Fibroblast of the aortic adventitia (primary cell): ENCODE measurements at places on chromosomes 7 and 10.

- DNase-seq = peak; percentile 89
Observed at GRCh38 chr10:18610517-18610916, 40.9 kb downstream of the NSUN6 start.

DNA sequence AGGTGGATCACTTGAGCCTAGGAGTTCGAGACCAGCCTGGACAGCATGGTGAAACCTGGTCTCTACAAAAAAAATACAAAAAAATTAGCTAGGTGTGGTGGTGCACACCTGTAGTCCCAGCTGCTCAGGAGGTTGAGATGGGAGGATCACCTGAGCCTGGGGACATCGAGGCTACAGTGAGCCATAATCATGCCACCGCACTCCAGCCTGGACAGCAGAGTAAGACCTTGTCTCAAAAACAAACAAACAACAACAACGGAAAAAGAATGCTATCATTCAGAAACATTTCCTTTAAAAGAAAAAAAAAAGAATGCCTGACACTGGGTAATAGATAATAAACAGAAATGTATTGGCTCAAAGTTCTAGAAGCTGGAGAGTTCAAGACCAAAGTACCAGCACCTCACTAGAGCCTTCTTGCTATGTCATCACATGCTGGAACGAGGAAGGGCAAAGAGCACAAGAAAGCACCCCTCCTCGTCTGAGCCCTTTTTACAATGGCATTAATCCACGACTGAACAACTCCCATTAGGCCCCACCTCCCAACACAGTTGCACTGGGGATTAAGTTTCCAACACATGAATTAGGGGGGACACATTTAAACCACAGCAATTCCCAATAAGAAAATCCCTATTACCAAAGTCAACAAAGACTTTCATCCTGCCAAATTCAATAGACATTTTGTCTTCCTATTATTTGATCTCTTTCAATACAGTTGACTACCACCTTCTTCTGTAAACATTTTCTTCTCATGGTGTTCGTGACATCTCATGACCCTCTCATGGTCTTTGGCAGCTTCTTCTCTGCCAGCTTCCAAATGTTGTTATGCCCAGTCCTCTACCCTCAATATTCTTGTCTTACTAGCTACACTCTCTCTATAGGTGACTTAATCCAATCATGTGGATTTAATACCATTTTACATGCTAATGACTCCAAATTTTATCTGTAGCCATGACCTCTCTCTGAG is 20.0 kb downstream of the AKR1D1 start:
- no peak for DNase-seq

DNA sequence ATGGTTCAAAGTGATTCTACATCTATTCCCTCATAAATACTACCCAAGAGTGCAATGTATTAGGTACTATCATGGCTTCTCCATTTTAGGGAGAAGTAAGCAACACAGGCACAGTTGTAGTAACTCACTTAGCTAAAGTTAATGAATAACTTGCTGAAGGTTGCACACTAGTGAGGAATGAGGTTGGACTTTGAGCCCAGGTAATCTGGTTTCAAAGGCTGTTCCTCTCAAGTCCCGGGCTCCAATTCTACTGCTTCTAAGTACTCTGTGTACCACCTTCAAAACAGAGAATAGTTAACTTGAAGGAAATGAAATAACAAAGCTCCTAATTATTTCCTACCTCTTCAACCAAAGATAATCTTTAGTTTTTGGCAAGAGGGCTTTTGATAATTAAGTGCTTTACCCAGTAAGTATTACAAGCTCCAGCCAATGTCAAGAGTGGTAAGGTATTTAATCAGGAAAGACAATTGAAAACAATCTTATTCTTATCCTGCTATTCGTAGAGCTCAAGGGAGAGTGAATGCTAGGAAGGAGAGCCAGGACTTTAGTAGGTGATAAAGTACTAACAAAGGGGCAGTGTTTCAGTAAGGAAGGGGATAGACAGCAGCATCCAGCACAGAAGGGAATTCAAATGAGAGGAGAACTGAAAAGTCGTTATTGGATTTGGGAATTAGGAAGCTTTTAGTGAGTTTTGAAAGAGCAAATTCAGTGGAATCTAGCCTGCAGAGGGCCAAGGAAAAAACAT is 158.2 kb upstream of the PTPRZ1 start:
- no peak for DNase-seq

DNA sequence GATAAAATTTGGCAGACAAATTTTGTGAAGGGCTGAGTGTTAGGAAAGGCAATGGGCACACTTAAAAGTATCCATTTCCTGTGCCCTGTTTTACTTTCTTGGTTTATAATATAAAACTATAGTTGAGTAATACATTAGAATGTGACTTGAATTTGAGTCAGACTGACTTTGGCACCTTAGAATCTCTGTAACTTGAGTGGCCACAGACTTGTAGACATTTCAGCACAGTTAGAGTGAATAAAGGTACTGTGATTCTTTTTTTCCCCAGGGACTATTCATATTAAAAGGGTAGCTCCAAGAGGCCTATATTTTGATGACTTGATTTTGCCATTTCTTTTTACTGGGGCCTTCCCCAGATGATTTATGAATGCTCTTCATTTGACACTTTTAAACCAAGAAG is 22.4 kb downstream of the GBF1 start:
- DNase-seq = peak; percentile 77

DNA sequence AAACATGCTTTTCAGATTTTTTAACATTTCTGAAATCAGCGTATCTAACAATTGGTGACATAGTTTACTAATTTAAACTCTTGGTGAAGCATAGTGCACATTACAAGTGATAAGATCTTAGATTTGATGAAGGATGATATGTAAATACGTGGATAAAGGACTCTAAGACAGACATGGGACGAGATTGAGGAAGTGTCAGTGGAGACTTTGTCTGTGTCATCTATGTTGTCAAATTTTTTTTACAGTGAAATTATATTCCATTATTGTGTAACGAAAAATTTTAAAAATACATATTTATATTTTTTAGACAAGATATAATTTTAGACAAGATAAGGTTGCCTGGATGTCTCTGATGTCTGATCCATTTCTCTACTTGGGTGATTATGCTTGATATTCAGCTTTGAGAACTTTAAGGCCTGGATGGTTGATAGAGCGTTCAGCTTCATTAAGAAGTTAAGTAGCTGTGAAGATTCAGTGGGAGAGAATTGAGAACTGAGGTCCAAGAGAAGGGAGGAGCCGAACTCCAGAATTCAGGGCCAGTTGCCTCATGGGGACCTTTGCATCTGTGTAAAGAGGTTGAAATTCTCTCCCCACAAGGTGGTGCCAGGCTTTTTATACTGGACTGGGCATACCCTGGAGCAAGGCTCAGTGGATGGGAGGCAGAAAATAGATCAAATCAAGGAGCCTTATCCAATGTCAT is 62.7 kb downstream of the KAT6B start:
- peak; percentile 20 for DNase-seq

DNA sequence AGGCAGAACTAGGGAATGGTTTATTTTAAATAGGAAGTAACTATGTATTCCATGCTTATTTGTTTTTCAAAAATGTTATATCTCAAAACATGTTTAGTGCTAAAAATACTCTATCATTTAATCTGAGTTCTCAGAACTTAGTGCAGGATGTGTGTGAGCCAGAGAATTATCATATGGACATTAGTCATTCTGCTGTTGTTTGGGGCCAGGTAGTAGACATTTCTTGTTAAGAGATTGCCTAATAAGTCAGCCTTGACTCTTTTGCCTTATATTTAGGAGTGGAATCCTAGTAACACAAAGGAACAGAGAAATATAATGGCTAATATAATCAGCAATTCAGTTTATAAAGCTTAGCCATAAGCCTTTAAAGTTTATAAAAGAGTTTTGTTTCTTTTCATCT is 149.8 kb downstream of the CCSER2 start:
- peak; percentile 58 for DNase-seq

- no peak for DNase-seq
Observed at GRCh38 chr7:74606101-74606908, 51.2 kb upstream of the GTF2I start.

- DNase-seq = peak; percentile 69
Observed at GRCh38 chr7:92612501-92612900, 22.3 kb upstream of the FAM133B start.

DNA sequence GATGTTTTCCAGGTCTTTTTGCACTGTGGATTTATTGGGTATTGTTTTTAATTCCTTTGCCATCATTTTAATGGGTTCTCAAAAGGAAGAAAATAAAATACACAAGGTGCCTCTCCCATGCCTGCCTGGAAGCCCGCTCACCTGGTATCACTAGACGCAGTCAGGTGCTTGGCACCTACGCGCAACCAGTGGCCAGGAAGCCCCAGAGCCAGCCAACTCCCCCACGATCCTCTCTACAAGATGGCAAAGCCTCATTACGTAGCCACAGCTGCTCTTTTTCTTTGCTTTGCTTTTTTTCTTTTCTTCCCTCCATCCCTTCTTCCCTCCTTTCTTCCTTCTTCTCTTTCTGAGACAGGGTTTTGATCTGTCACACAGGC is 34.3 kb downstream of the BAIAP2L1 start:
- DNase-seq = no peak

GRCh38 chr7:147485660-147486210 is 1104.8 kb upstream of the C7orf33 start:
- DNase-seq = no peak

DNA sequence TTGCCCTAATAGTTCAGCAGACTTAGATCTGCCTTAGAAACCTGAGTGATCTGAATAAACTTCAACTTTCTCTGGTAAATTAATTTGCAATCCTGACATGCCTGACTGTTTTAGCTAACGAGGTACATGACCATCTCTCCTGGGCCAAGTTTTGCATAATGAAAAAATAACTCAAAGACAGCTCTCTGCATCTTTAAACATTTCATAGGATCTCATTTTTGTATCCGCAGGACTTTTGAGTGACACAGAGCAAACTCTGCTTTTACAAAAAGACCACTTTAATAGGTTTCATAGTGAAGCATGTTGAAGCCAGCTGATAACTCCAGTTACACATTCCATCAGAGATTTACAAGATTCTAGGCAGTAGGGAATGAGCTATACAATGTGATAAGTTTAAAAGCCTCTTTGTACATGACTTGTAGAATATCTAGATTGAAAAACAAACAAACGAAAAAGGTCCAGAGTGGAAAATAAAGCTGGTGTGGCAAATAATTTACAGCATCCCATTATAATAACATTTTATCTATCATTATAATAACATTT is 2.1 kb downstream of the PRKG1 start:
- DNase-seq = no peak

DNA sequence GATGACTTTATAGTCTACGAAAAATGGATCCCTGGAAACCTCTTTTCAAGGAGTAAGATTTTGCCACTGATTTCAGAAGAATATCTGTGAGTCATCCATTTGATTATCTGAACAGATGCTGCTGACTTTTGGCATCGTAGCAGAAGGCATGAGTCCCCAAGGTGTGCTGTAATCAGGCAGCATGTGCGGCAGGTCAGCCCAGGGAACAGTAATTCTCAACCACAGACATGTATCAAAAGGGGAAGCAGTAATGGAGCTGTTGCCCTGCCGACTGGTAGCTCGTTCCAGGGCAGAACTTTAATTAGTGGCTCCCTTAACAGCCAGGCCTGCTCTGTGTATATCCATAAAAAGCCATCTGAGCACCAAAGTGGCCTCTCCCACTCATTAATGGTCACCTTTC is 5.7 kb upstream of the VWC2 start:
- DNase-seq = no peak

DNA sequence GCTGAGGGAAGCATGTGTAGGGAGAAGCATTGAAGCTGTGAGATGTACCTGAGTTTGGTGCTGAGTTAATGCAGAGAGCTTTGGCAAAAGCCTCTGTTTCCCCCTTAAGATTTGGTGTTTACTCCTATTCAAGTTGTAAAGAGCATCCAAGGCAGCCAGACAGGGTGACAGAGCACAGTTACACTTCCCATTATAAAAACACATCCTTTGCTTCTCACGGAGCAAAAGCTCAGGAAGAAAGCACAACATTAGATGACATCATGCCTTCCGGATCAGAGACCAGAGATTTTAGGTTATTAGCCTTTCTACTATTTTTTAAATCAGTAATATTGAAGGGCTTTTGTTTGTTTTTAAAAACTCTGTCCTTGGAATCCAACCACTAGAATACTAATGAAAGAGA is 182.9 kb downstream of the DOCK4 start:
- DNase-seq = peak; percentile 18

DNA sequence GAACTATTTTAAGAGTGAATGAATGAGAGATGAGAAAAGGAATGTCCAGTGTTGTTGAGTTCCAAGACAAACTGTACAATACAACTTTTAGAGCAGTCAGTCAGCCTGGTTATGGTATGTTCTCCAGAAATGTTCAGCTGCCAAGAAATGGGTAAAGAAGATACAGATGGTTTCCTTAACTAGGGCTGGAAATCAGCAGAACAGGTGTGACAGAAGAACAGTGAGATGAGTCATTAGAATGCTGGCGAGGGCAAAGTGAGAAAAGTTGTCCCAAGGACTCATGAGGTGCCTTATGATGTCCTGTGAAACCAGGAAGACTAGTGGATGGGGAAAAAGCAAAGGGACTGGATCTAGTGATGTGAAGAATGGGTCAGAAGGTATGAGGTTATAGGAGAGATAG is 20.8 kb upstream of the SEPTIN7 start:
- DNase-seq = no peak

DNA sequence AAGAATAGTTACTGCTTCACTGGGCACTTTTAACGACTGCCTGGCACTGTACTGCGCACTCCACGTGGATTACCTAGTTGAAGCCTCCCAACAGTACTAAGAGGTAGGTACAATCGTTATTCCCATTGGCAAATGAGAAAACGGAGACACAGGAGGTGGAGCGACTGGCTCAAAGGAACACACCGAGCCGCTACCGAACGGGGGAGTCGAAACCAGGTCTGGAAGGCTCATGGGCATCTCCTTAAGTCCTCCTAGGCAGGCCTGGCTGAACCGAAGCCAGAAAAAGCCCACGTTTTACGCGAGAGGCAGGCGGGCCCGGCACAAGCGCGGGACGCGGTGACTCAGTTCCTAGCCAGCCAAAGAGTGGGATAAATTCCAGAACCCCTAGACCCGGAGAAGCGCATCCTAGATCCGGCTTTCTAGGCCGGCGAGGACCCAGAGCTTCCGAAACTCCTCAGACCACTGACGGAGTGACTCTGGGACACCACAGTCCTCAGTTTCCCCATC is 472 bp downstream of the PDAP1 start:
- peak; percentile 86 for DNase-seq

GRCh38 chr10:72704117-72704516 is 12.2 kb downstream of the MCU start:
- no peak for DNase-seq

GRCh38 chr7:34755008-34755407 is 97.0 kb downstream of the NPSR1 start:
- no peak for DNase-seq
